ENCODE measurements at places on chromosomes 11 and 22.

DNA sequence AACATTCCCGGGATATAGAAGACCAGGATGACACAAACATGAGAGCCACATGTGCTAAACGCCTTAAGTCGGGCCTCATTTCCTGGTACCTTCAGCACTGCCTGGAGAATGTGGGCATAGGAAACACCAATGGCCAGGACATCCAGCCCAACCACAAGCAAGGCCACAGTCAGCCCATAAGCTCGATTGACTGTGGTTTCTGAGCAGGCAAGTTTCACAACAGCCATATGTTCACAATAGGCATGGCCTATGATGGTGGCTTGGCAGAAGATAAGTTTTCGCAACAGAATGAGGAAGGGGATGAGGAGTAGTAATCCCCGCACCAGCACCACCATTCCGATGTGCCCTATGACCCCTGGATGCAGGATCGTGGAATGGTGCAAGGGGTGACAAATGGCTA lies 26.9 kb upstream of the OR56A1 start:
- DNase-seq = no peak

GRCh38 chr11:44778195-44779100 lies 51.7 kb downstream of the TSPAN18 start:
- DNase-seq = no peak

DNA sequence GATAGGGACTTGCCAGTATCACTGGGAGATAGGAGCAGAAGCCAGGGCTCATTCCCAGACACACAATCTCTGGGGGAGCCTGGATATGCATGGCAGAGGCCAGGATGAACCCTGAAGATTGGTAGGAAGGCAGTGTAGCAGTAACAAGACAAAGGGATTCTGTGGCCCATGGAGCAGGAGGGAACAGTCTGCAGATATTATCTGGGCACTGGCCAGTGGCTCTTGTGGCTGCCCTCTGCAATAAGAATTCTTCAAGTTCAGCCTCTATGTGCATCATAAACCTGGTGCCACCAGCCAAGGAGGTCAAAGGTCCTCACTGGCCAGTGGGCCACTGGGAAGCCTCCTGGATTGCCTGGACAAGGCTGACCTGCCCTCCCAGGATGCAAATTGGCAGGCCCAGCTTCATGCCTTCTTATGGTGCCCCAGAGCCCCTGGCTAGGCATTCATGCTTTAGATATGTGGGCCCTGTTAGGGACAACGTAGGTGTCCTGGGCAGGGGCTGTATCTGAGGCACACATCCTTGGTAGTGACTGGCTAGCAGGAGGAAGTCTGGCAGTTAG lies 29.2 kb downstream of the KCNQ1OT1 start:
- DNase-seq = no peak

DNA sequence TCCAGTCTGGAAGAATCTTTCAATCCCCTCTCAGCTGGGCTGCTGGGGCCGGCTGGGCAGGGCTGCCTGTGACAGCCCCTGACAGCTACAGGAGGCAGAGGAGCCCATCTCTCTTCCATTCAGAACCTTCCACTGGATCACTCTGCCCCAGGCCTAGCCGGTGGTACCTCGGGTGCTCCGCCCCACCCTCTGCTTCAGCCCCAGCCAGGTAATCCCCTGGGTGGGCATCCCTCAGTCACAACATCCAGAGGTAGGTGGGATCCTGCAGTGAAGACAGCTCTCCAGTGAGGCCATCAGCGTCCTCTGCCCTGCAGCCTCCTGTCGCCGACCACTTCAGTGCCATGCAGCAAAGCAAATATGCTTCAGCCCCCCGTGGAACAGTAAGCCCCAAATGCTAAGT lies 223.7 kb downstream of the DSCAML1 start:
- no peak for DNase-seq

DNA sequence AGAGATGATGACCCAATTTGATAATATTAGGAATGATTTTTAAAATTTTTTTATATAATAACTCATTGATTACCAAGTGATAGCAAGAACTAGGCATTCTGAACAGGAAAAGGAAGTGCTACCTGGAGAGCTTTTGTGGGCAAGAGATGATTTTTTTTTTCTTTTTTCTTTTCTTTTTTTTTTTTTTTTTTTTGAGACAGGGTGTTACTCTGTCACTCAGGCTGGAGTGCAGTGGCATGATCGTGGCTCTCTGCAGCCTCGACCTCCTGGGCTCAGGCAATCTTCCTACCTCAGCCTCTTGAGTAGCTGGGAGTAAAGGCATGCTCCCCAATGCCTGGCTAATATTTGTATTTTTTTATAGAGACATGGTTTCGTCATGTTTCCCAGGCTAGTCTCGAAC lies 40.4 kb downstream of the TNRC6B start:
- DNase-seq = no peak

- DNase-seq = no peak
Measured at GRCh38 chr11:70603756-70604211, 205.5 kb downstream of the CTTN start.

DNA sequence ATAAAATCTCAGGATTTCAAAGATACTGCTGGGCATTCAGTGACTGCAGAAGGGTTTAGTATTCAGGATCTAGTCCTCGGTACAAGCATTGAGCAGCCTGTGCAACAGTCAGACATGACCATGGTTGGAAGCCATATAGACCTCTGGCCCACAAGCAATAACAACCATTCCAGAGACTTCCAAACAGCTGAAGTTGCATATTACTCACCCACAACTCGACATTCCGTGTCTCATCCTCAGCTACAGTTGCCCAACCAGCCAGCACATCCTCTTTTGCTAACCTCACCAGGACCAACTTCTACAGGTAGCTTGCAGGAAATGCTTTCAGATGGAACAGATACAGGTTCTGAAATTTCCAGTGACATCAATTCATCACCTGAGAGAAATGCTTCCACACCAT lies 156.8 kb downstream of the C11orf91 start:
- no peak for DNase-seq
